ENCODE measurements at places on chromosomes 12 and 14. TPM values are rescaled to one million over a fixed set of nuclear protein-coding genes. Genes with fewer than 3 reads are reported as not detected.

GRCh38 chr14:91964011-91964410 is 16.5 kb upstream of the FBLN5 start:
- H3K27me3 ChIP-seq: no peaks in the 10 kb centered on the region
- no peaks in the 10 kb centered on the region for H3K4me1 ChIP-seq
- H3K27ac ChIP-seq: no peak overlapping the region
- H3K4me3 ChIP-seq: no peak overlapping the region
- H3K36me3 ChIP-seq: no peaks in the 10 kb centered on the region

- H3K36me3 ChIP-seq: no peaks in the 10 kb centered on the region
- H3K4me1 ChIP-seq: no peaks in the 10 kb centered on the region
- DNase-seq: no peak
- H3K4me3 ChIP-seq: no peak overlapping the region
- no peaks in the 10 kb centered on the region for H3K27me3 ChIP-seq
- no peak overlapping the region for H3K27ac ChIP-seq
Measured at GRCh38 chr12:40473962-40474361, 218.3 kb upstream of the CNTN1 start.

DNA sequence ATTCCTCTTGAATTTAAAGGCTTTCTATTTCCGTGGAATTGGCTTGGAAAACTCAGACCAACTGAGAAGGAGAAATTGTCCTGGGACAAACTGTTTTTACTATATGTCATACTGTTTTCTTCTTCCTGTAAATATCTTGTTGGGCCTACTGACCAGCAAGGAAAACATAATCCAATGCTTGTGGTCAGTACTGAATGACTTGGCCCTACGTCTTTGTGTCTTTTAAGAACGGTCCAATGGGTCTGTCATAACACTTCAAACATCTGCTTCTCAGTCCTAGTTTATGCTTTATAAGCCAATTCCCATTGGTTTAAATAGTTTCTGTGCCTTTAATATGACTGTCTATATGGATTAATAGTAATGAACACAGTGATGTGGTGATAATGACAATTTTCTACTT is 248.5 kb upstream of the DDHD1 start:
- no peaks in the 10 kb centered on the region for H3K36me3 ChIP-seq
- DNase-seq: no peak
- H3K27me3 ChIP-seq: no peaks in the 10 kb centered on the region

GRCh38 chr14:87066221-87066817 is 926.7 kb downstream of the GALC start:
- H3K4me3 ChIP-seq: no peak overlapping the region
- H3K27ac ChIP-seq: no peak overlapping the region
- no peaks in the 10 kb centered on the region for H3K36me3 ChIP-seq
- no peaks in the 10 kb centered on the region for H3K4me1 ChIP-seq
- peak; percentile 5 for DNase-seq

- H3K27ac ChIP-seq: no peak overlapping the region
- DNase-seq: no peak
- no peaks in the 10 kb centered on the region for H3K36me3 ChIP-seq
- H3K4me1 ChIP-seq: no peaks in the 10 kb centered on the region
- no peak overlapping the region for H3K4me3 ChIP-seq
Measured at GRCh38 chr14:93880021-93880820, 46.9 kb upstream of the FAM181A start.

GRCh38 chr12:76024942-76025600 is 6.5 kb downstream of the PHLDA1 start:
- H3K27ac ChIP-seq: no peak overlapping the region
- no peaks in the 10 kb centered on the region for H3K36me3 ChIP-seq
- no peaks in the 10 kb centered on the region for H3K27me3 ChIP-seq
- H3K4me1 ChIP-seq: peaks cover 22% of the 10 kb centered on the region
- H3K4me3 ChIP-seq: no peak overlapping the region

- H3K36me3 ChIP-seq: no peaks in the 10 kb centered on the region
- no peak overlapping the region for H3K27ac ChIP-seq
- H3K4me1 ChIP-seq: peaks cover 14% of the 10 kb centered on the region
- H3K4me3 ChIP-seq: no peak overlapping the region
- DNase-seq: peak; percentile 33
Measured at GRCh38 chr14:101320396-101320795, 240.9 kb upstream of the DIO3 start.

DNA sequence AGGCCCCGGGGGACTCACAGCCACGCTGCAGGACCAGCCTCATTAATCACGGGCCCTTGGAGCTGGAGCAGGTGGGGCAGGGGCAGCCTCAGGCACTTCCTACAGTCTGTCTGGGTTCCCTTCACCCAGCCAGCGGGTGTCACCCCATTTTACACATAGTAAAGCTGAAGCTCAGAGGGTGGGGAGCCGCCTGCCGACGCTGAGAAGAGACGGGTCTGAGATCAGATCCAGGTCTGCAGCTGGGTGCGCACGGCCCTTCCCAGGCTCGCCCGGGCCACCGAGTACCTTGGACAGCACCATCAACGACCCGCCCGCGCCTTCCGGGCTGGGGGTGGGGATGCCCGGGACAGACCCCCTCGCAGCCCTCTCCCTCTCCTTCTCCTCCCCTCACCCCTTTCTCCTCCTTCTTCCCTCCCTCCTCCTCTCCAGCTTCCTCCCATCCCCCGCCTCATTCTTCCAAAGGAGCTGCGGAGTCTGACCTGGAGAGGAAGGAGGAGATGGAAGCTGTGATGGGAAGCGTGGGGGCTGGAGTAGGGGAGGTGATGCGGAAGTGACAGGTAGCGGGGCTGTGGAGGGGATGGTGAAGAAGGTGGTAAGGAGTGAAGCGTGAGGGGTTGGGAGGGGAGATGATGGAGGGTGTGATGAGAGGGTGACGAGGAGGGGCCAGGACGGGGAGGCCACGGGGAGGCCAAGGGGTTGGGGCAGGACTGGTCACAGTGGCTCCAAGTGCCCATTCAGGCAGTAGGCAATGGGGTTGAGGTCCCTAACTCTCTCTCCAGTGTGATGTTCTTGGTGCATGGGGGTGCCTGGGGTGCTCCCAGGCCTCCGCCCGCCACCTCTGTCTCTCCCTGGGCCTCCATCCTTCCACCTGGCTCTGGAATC is 8.8 kb downstream of the DTX1 start:
- no peak overlapping the region for H3K4me3 ChIP-seq
- no peak for DNase-seq
- H3K4me1 ChIP-seq: no peaks in the 10 kb centered on the region
- no peaks in the 10 kb centered on the region for H3K36me3 ChIP-seq
- H3K27me3 ChIP-seq: no peaks in the 10 kb centered on the region
- H3K27ac ChIP-seq: no peak overlapping the region

- no peaks in the 10 kb centered on the region for H3K4me1 ChIP-seq
- no peaks in the 10 kb centered on the region for H3K27me3 ChIP-seq
- H3K4me3 ChIP-seq: no peak overlapping the region
- no peak overlapping the region for H3K27ac ChIP-seq
- no peak for DNase-seq
Measured at GRCh38 chr14:39342768-39343167, 89.5 kb downstream of the FBXO33 start.

DNA sequence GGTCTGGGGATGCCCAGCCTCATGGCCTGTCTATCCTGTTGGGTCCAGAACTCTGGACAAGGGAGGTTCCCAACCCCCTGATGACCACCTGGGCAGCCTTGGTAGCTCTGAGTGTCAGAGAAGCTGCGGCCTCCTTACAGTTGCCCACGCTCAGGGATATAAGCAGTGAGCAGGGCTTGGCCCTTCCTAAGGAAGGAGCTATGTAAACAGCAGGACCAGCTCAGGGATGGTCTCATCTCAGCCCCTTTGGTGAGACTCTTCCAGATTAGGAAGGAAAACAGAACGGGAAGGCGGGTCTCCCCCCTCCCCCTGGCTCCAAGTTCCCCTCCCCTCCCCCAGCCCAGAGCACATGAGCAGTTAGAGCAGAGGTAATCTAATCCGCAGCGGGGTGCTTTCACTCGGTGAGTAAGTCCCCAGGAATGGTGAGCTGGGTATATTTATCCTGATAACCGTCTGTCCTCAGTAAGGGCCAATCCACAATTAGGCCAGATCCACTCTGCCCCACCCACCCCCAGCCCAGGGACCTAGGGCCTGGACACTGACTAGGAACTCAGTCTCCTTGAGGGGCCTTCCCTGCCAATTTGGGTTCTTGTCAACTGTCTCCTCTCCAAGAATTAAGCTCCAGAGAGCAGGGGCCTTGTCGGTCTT is 29.5 kb upstream of the RPLP0 start:
- H3K4me3 ChIP-seq: no peak overlapping the region
- H3K27me3 ChIP-seq: no peaks in the 10 kb centered on the region
- H3K4me1 ChIP-seq: peaks cover 87% of the 10 kb centered on the region
- peak overlapping the region; percentile 84 for H3K27ac ChIP-seq
- peak; percentile 94 for DNase-seq
- no peaks in the 10 kb centered on the region for H3K36me3 ChIP-seq

GRCh38 chr14:101583006-101583714 is 21.9 kb downstream of the DIO3 start:
- no peaks in the 10 kb centered on the region for H3K36me3 ChIP-seq
- H3K4me1 ChIP-seq: no peaks in the 10 kb centered on the region
- H3K27me3 ChIP-seq: no peaks in the 10 kb centered on the region
- no peak for DNase-seq
- no peak overlapping the region for H3K4me3 ChIP-seq

DNA sequence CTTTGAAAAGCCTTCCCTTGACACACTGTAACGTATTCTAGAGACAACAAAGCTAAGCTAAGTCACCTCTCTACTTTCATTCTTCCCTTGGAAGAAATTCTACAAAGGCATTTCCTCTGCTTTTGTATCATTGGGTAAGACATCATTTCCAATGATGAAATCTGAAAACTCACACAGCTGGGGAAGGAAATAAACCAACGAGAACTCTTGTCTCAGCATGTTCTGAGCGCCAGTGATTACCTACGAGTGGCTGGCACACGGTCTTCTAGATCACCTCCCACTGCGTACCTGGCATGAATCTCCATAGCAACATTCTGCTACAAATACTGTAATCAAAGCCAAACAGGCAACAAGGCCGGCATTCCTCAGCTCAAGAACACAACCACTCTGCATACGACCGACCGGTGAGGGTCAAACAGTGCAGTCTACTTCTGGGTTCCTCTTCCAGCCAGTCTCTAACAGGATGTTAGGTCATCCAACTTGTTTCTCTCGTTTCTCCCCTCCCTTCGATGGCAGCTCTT is 7.6 kb downstream of the VPS37B start:
- no peaks in the 10 kb centered on the region for H3K36me3 ChIP-seq
- peak overlapping the region; percentile 16 for H3K27ac ChIP-seq

DNA sequence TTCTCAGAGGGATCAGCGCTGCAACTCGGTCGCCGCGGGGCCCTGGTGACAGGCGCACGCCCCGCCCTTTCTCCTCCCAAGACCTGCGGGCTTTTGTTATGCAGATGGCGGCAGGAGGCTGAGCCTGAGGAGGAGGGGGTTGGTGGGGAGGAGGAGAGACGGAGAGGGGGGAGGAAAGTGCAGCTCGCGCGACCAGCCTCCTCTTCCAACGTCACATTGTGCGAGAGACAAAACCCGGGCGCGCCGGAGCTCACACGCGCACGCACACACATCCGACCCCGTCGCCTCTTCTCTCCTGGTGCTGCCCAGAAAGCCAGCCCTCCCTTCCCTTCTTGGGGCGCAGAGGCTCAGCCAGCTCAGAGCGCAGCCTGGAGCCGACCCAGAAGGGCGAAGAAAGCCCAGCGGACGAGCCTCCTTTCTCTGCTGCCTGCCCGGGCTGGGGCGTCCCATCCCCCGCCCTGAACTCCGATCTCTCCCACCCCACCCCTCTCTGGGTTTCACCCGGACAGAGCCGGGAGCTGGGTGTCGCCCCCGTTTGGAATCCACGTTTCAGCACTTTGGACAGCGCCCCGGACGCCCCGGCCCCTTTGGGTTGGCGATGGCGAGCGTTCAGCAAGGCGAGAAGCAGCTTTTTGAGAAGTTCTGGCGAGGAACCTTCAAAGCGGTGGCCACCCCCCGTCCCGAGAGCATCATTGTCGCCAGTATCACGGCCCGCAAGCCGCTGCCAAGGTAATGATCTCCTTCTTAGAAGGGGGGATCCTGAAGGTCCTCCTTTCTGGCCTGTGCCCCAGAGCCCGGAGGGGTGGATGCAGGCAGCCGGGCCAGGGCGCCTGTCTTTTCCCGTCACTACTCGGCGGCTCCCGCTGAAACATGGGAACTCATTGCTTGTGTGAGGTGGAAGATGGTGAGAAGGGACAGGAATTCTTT is at the start of gene SRRM4:
TSS of gene SRRM4 (plus strand) at position 257 of the 927 bp plus-strand sequence. CDS start at position 599, 342 bp downstream.
- no peak within 1 kb of the TSS for H3K27ac ChIP-seq
- H3K4me1 ChIP-seq: no peaks in the 10 kb centered on the region
- peak; percentile 22 for DNase-seq

DNA sequence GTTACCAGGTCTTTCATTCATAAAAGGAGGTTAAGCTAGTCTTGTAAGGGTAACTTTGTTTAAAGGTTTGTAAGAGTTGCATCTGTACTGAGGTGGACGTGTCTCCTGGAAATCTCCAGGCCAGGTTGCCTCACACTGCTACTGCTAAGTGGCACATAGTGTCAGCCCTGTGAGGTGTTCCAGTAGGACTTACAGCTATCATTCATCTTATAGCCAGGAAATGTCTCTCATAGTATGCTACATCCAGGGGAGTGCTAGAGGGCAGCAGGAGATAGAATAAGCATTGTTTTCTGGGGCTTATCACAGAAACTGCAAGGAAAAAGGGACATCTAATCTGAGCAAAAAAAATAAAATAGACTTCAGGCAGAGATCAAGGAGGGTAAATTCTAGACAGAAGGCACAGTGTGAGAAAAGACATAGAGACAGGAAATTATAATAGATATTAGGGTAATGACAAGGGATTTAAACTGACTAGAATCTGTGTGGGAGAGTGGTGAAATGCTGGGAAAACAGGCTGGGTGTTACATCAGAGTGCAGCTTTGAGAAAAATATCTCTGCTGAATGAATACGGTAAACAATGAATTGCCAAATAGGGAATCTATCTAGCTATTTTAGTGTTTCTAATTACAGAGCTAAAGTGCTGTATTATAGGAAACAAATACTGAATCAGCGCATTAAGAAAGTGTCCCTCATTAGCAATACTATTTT is 205.1 kb upstream of the ABCD2 start:
- no peak overlapping the region for H3K4me3 ChIP-seq
- no peak for DNase-seq
- no peaks in the 10 kb centered on the region for H3K27me3 ChIP-seq
- no peak overlapping the region for H3K27ac ChIP-seq
- no peaks in the 10 kb centered on the region for H3K36me3 ChIP-seq
- H3K4me1 ChIP-seq: peaks cover 5% of the 10 kb centered on the region

A2M gene
- 1.00 TPM for total RNA-seq

TSPAN8 gene
- total RNA-seq: 86.4 TPM

MIP gene
- total RNA-seq: not detected

ART4 gene
- 0.57 TPM for total RNA-seq

KRT86 gene
- total RNA-seq: not detected

ASCL1 gene
- not detected for total RNA-seq

MYO1H gene
- 0.18 TPM for total RNA-seq

RGS6 gene
- not detected for total RNA-seq

Measured in Caco-2 (cell line).